NCI-H1436 (cell line): ENCODE measurements at places on chromosomes 5 and 9.

DNA sequence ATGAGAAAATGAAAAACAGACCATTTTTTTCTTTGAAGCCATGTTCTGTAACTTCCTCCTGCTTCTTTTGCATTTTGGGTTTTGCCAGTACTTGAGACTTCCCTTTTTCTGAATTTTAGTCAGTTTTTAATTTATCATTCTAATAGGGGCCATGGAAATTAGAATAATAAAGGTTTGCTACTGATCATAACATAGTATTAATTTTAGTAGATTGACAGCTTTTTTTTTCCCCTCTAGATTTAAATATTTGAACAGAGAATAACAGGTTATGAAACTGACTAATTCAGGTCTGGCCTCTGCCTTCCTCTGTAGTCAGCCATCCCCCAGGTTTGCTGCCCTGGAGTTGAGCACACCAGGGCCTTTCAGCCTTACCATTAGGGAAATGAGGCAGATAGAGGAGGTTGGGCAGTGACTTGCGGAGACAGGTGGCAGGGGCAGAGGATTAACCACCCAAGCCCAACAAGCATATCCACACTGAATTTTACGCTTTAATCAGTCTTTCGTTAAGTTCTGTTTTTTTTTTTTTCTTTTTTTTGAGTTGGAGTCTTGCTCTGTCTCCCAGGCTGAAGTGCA, 80.1 kb upstream of the TNFAIP8 start:
- no peak for DNase-seq

- DNase-seq = no peak
Observed at GRCh38 chr5:59348189-59348588, 545.3 kb downstream of the PDE4D start.

DNA sequence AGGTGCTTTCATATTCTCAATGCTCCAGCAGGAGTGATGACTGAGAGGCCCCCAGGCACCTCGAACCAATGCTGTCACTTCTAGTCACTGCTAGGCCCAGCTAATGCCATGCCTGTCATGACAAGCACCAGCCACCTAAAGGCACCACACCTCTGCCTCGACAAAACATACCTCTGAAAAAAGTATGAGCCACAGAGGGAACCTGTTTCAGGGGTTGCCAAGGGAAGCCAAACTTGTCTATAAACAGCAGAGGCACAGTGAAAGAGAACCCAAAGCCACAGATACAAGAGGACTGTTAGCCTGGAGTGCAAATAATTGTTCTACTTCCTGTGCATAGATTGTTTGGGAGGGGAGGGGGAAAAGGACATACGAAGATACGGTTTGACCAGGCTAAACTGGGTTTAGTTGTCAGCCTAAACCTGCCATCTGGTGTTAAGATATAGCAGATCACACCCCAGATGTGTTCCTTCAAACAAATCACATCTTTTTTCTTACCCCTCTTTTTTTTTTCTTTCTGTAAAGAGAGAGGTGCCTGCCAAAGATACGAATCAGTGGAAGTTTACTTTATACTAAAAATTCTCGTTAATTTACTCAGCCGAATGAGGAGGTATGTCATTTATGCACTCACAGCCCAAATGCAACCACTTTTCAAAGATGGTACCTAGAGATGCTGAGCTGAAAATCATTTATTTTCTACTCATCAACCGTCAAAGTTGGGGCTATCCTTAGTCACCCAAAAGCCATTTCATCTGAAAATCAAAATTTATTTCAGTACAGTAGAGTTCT, 45.7 kb downstream of the BNC2 start:
- peak; percentile 36 for DNase-seq

GRCh38 chr5:132094393-132095076, 20.9 kb downstream of the CSF2 start:
- no peak for DNase-seq

GRCh38 chr9:105672711-105673234, 10.5 kb downstream of the TAL2 start:
- no peak for DNase-seq

DNA sequence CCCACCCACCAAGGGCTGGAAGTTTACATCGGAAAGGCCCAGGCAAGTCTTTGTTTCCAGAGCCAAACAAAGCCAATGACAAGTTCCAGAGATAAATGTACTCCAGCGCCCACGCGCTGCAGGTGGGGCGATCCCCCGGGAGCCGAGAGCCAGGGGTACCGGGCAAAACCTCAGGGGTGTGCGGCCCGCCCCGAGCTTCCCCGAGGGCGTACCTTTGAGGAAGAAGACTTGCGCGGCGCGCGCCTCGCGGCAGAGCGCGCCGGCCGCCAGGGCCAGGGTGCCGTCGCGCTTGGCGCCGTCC, 671 bp downstream of the DUSP1 start:
- DNase-seq = peak; percentile 43
